ENCODE measurements at places on chromosomes 12 and 14.

DNA sequence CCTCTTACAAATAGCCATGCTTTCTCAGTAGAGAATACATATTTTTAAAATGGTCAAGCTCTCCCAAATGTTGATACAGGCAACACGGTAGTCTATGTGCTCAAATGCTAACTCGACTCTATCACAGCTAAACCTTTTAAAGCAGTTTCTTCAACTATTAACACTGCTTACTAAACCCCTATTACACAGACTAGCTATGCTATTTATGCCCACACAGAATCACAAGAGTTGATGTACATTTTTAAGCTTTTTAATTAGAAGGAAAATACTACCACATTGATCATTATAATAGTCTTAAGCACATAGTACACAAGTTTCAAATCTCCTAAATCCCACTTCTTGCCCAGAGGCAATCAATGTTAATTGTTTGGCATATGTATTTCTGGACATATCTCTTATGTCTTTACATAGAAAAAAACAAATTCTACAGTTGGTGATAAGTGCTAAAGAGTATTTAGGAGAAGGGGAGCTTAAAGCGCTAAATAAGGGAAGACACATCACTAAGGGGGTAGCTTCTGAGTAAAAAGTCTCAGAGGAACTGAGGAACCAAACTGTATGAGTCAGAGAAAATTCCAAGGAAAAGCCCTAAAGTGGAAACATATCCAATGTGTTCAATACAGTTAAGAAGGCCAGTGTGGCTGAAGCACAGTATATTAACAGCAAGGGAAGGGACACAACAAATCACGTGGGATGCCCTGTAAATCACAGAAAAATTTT, 13.7 kb downstream of the HNRNPC start:
- DNase-seq = no peak

DNA sequence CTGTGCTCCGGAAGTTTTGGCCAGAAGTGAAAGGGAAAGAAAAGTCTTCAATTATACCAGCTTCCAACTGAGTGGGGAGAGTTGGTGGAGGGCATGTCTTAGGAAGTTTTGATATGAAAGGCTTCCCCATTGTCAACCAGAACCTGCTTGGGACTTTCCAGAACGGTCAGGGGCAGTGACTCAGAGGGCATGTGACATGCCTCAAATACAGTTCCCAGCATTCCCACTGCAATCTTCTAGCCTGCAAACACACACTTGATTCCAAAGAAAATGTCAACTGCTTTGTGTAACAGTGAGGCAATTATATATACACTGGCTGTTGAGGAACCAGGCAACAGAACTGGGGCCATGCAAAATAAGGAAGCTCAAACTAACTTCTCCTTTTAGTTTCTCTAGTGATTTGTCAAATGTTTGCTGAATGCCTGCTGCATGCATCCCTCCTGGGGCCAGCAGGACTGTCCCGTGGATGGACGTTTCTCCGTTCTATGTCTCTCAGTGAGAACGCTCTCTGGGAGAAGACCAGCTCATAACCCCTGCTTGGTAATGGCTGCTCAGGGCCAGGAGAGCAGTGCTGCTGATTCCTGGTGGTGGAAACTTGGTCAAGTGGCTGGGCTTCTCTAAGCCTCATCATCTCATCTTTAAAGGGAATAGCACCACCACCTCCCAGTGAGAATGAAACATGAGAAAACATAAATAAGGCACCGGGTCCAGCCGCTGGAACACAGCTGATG, 18.3 kb downstream of the SLC25A47 start:
- no peak for DNase-seq

DNA sequence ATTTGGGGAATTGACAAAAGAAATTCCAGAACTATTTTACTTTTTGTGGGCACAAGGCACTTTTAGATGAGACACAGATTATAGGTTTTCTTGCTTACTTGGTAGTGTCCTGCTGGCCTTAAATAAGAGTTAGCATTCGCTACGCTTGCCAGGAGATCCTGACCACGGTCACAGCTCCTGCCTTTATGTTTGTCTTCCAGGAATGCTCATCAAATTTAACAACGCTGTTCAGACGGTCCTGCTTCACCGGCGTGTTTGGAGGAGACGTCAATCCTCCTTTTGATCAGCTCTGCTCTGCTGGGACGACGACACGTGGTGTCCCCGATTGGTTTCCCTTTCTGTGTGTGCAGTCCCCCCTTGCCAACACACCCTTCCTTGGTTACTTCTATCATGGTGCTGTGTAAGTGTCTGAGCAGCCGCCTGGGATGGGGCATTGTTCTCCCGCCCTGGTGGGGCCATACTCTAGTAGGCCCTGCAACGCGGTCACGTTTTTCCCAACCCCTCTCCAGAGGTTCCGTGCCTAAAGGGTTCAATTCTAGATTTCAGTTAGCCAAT, 15.8 kb downstream of the TCTN2 start:
- DNase-seq = no peak

DNA sequence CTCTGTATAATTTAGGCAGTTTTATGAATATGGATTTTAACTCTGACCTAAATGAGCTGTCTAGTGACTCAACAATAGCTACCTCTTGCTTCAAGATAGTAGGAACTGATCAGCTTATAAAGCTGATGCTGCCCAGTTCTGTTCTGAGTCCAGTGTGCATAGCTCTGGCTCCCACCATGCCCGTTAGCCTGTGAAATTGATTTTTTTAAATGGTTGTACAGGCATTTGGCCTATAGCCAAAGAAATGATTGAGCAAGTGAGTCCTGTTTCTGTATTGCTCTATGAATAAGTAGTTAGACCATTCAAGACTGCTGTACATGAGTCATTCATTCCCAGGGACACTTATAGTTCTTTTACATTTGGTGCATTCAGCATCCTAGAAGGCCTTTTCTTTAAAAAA, 36.4 kb downstream of the SAMD4A start:
- no peak for DNase-seq

- no peak for DNase-seq
Observed at GRCh38 chr12:124928912-124929530, 14.6 kb upstream of the UBC start.
